Osteoblast (primary cell): ENCODE measurements at places on chromosomes 6 and 20. TPM values are rescaled to one million over a fixed set of nuclear protein-coding genes. Genes with fewer than 3 reads are reported as not detected.
A peak's percentile ranks its signal among the peaks of the same experiment; 100 is the strongest.

DNA sequence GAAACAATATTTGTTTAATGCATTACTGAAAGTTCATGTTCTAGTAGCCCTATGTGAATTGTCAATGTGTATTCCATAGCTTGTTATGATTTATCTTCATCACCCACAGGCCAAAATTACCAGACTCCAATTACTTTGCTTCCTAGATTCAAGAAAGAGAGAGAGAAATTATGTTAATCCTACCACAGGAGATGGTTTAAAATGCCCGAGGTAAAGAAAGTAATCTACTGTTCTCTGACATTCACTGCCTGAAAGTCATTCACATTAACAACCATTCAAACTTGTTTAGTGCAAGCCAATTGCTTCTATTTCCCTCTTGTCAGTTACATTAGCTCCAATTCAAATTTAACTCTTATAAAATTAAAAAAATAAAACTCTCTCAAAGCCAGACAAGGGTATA, 260.4 kb upstream of the THEMIS start:
- DNase-seq, result no peak

DNA sequence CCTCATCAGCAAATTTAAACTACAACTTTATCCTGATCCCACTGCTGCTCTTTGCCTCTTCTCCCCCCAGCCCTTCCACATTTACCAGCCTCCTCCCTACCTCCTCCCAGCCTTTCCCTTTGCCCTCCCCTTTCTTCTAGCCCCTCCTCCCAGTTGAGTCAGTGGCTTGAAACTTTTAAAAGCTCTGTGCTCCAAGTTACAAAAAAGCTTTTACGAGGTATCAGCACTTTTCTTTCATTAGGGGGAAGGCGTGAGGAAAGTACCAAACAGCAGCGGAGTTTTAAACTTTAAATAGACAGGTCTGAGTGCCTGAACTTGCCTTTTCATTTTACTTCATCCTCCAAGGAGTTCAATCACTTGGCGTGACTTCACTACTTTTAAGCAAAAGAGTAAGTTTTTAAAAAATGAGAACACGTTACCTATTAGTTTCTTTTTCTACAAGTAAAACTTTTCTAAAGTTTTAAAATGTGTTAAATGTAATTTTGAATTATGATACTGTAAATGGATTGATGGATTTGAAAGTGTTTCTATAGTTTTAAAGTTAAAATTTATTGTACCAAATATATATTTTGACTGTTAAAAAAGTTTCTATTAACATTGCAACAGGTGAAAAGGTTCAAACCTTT, at the start of gene GJA1:
Gene GJA1 (plus strand): TSS at position 203 of the 626 bp plus-strand sequence. CDS start 11,202 bp downstream, outside the sequence.
- peak; percentile 81 for DNase-seq

GRCh38 chr6:158812611-158813010, 6.6 kb downstream of the EZR start:
- no peak for DNase-seq

DNA sequence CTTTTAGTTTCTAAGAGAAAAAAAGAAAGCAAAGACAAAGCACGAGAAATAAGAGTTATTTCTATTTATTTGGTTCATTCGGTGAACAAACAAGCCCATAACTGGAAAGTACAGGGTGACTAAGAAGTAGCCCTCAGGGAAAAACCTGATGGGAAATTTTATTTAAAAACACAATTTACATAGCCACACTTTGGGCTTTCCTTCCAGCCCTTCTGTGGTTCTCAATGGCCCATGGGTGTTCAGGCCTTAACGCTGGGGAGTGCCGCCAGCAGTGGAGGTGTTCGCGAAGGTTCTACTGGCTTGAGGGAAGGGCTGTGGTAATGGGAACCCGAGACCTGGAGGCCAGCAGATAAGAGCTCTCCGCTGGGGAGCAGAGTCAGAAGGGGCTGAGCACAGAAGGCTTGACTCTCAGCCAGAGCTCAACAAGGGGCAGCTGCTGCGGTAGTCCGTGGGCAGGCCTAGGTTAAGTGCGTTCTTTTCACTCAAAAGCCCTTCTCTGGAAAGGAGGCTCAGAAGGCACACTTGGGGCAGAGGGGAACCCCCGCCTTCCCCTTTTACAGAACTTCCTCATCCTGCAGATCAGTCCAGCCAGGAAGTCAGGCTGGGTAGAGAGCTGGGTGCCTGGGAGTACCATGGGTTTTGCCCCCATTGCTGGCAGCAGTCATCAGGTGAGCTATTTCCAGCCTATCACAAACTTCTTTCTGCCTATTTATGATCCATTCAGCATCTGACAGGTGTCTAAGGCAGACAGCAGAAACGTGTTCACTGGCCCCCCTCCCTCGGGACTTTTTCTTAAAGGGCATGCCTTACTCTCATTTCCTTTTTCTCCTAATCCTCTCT, 8.8 kb upstream of the CD83 start:
- no peak for DNase-seq

- no peak for DNase-seq
Measured at GRCh38 chr20:24102749-24103333, 114.3 kb upstream of the GGTLC1 start.

- DNase-seq, result no peak
Measured at GRCh38 chr6:143079325-143079640, 18.6 kb downstream of the AIG1 start.

- peak; percentile 92 for DNase-seq
Measured at GRCh38 chr20:40279390-40279789, 409.6 kb downstream of the MAFB start.

- no peak for DNase-seq
Measured at GRCh38 chr6:151992091-151992490, 184.6 kb downstream of the ESR1 start.

DNA sequence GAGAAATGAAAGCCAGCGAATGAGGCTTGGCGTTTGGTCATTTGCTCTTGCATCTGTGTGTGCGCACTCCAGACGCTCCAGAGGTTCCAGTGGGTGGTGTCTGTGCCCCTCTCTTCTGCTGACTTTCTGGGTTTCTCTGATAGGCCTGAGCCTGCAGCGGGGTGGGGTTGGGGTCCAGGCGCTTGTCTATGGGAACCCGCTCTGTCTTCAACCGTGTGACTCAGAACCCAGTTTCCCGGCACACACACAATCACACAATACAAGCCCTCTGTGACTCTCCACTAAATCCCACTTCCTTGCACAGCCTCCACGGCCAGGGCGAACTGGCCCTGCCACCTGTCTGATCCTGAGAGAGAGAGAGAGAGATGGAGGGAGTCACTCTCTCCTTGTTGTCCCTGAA, 24.6 kb downstream of the RBM38 start:
- DNase-seq, result no peak

GRCh38 chr6:122694602-122695001, 84.4 kb downstream of the PKIB start:
- no peak for DNase-seq

DNA sequence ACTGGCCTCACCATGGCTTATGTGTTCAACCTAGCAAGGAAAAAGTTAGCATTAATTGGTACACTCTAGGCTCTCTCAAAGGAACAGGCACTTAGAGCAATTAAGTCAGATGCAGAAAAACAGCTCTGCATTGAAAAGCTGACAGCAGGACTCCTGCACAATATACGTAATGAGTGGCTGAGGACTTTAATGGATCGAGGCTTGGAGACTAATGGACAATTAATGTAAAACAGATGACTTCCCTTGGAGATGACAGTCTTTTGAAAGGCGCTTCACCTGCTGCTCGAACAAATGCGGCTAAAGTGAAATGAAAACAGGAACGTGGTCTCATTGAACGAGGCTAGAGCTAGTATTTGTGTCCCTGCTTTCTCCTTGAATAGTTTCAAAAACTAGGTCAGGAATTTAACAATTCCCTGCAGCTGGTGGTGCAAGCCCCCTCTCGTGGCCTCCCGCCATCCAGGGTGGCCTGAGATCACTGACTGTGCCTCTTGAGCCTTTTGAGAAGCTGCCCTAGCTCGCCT, 137.1 kb downstream of the ELOVL4 start:
- no peak for DNase-seq

- peak; percentile 95 for DNase-seq
Measured at GRCh38 chr20:34222208-34222607, 19.0 kb upstream of the ASIP start.

DNA sequence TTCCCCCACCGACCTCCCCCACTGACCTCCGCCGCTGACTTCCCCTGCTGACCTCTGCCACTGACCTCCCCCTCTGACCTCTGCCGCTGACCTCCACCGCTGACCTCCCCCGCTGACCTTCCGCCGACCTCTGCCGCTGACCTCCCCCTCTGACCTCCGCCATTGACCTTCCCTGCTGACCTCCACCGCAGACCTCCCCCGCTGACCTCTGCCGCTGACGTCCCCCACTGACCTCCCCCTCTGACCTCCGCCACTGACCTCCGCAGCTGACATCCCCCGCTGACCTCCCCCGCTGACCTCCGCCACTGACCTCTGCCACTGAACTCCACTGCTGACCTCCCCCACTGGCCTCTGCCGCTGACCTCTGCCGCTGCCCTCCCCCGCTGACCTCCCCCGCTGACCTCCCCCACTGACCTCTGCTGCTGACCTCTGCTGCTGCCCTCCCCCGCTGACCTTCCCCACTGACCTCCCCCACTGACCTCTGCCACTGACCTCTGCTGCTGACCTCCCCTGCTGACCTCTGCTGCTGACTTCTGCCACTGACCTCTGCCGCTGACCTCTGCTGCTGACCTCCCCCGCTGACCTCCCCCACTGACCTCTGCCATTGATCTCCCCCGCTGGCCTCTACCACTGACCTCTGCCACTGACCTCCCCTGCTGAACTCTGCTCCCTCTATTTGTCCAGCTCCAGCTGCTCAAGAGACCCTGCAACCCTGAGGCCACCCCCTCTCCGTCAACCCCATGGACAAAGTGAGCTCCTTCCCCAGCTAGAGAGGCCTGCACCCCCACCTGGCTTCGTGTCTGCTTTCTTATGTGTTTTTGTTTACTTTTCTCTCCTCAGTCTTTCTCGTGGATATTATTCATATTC, 91.4 kb upstream of the AFDN start:
- no peak for DNase-seq

GRCh38 chr6:113276601-113277000, 580.5 kb upstream of the MARCKS start:
- no peak for DNase-seq

The PET117 gene
- 12.1 and 13.4 TPM in 2 replicates for total RNA-seq

The TMC2 gene
- not detected in 2 replicates for total RNA-seq

The EFCAB8 gene
- total RNA-seq, result 1.4 TPM in 1 of 2 replicates, not detected in the other

The EYS gene
- total RNA-seq, result under 0.01 TPM in 2 replicates

The ISM1 gene
- 4.0 and 8.3 TPM in 2 replicates for total RNA-seq

The ALDH5A1 gene
- 1.8 and 2.2 TPM in 2 replicates for total RNA-seq
